ENCODE measurements at places on chromosomes 5 and 9. TPM values are rescaled to one million over a fixed set of nuclear protein-coding genes. Genes with fewer than 3 reads are reported as not detected.

DNA sequence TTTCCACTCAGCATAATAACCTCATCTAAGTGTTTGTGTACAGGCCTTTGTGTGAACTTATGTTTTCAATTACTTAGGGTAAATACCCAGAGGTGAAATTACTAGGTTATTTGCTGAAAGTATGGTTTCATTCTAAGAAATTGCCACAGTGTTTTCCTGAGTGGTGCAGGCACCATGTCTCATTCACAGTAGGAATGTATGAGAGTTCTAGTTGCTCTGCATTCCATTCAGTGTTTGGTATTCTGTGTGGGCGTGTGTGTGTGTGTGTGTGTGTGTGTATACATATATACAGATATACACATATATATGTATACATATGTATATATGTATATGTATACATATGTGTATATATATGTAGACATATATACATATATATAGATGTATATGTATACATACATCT lies 8.8 kb upstream of the SVEP1 start:
- H3K4me1 ChIP-seq = peaks cover 10% of the 10 kb centered on the region
- H3K36me3 ChIP-seq = no peaks in the 10 kb centered on the region
- no peak overlapping the region for H3K4me3 ChIP-seq
- H3K27me3 ChIP-seq = no peaks in the 10 kb centered on the region
- no peak for DNase-seq

- no peak overlapping the region for H3K4me3 ChIP-seq
Measured at GRCh38 chr9:113309204-113309813, 6.1 kb upstream of the RNF183 start.

- H3K36me3 ChIP-seq = no peaks in the 10 kb centered on the region
- no peak for DNase-seq
- H3K4me3 ChIP-seq = no peak overlapping the region
Measured at GRCh38 chr5:124634228-124634739, 112.2 kb downstream of the ZNF608 start.

DNA sequence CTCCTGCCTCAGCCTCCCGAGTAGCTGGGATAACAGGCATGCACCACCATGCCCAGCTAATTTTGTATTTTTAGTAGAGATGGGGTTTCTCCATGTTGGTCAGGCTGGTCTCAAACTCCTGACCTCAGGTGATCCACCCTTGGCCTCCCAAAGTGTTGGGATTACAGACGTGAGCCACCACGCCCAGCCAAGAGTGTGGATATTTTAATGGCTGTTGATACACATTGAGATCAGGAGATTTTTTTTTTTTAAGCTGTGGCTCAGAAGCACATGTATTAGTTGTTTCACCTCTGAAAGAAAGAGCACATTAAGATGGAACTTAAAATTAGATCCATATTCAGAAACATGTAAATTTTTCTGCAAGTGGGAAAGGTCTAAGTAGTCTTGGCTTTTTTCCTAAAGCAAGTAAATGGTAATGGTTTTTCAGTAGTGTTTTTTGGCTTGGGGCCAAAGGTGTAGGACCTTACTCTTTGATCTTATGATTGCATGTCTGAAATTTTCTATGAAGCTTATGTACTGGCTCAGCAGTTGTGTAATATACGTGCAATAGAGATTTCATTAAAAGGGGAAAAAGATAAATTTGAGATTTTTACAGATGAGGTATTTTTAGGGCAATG lies 9.9 kb downstream of the RBM27 start:
- H3K27me3 ChIP-seq = no peaks in the 10 kb centered on the region
- no peak overlapping the region for H3K27ac ChIP-seq
- DNase-seq = no peak

GRCh38 chr9:134032456-134033222 lies 7.4 kb downstream of the BRD3OS start:
- no peak overlapping the region for H3K4me3 ChIP-seq
- H3K27ac ChIP-seq = no peak overlapping the region
- H3K27me3 ChIP-seq = no peaks in the 10 kb centered on the region
- DNase-seq = no peak
- H3K36me3 ChIP-seq = peaks cover 26% of the 10 kb centered on the region

Gene GDNF
- polyA plus RNA-seq = 3.3 TPM

Gene ANKRD20A1
- polyA plus RNA-seq = 0.21 TPM

Gene POLK
- 12.1 TPM for polyA plus RNA-seq

Gene ANKRD33B
- 1.9 TPM for polyA plus RNA-seq
